ENCODE measurements at places on chromosomes 12 and 14. TPM values are rescaled to one million over a fixed set of nuclear protein-coding genes. Genes with fewer than 3 reads are reported as not detected.
A peak's percentile ranks its signal among the peaks of the same experiment; 100 is the strongest.

The NDUFA12 gene
- 283 TPM for total RNA-seq

The BICDL1 gene
- not detected for total RNA-seq

The RNASE8 gene
- not detected for total RNA-seq

The GLS2 gene
- total RNA-seq = not detected

The RNF41 gene
- 28.5 TPM for total RNA-seq

The ETFBKMT gene
- 0.53 TPM for total RNA-seq

The ANKRD33 gene
- total RNA-seq = not detected

The ADCY4 gene
- not detected for total RNA-seq

The A2ML1 gene
- not detected for total RNA-seq

The TEX22 gene
- total RNA-seq = 0.11 TPM

The RASSF3 gene
- 10.7 TPM for total RNA-seq

The CACNA2D4 gene
- total RNA-seq = not detected

The CLBA1 gene
- 3.8 TPM for total RNA-seq

The NXPH4 gene
- 0.13 TPM for total RNA-seq

DNA sequence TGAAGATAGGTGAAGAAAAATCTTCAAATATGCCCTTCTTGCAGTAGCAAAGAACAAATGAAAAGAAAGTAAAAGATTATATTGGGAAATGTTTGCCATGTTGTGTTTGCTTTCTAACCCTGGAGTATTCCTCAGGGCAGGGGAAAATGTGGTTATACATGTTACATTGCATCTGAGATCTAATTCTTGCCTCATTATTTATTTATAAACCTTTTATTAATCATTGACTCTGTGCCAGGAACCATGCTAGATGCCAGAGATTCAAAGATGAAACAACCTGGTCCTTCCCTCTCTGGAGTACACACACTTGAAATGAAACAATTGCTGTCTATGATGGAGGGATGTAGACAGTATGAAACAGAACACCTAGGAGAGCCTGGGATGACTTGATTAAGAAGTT lies 128.1 kb upstream of the HMGA2 start:
- DNase-seq = no peak
- peaks cover 8% of the 10 kb centered on the region for H3K4me1 ChIP-seq
- no peak overlapping the region for H3K4me3 ChIP-seq
- H3K36me3 ChIP-seq = no peaks in the 10 kb centered on the region

DNA sequence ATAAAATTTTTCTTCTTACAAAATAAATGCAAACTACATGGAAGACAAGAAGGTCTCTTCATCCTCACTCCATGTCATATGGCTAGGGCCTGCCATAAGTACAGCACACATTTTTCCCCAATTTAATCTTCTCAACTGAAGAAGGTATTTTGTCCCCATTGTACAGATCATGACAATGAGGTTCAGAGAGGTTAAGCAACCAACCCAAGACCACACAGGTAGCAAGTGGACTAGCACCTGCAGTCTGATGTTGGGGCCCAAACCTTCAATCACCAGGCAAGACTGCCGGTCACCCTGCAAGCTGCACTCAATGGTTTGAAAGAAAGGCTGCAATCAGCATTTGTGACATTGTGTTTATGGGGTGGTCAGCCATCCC lies 6.5 kb upstream of the MEG3 start:
- no peak for DNase-seq
- no peak overlapping the region for H3K27ac ChIP-seq
- H3K4me1 ChIP-seq = peaks cover 23% of the 10 kb centered on the region
- H3K4me3 ChIP-seq = no peak overlapping the region
- no peaks in the 10 kb centered on the region for H3K36me3 ChIP-seq

GRCh38 chr12:21766403-21766802 lies 8.1 kb downstream of the KCNJ8 start:
- no peaks in the 10 kb centered on the region for H3K36me3 ChIP-seq
- H3K27me3 ChIP-seq = no peaks in the 10 kb centered on the region
- no peak overlapping the region for H3K27ac ChIP-seq
- no peak for DNase-seq
- no peaks in the 10 kb centered on the region for H3K4me1 ChIP-seq

- peak; percentile 92 for DNase-seq
- peak within 1 kb of the TSS; percentile 90 for H3K27ac ChIP-seq
- 0 out of 2 replicates have a peak, but pooled peaks cover 4% of the 10 kb centered on the region for H3K4me1 ChIP-seq
- no peaks in the 10 kb centered on the region for H3K27me3 ChIP-seq
- peak within 1 kb of the TSS; percentile 40 for H3K4me3 ChIP-seq
These were observed at the start of gene CLEC2B for GRCh38 chr12:9869307-9870161. Gene CLEC2B (minus strand): TSS chr12:9869354.

DNA sequence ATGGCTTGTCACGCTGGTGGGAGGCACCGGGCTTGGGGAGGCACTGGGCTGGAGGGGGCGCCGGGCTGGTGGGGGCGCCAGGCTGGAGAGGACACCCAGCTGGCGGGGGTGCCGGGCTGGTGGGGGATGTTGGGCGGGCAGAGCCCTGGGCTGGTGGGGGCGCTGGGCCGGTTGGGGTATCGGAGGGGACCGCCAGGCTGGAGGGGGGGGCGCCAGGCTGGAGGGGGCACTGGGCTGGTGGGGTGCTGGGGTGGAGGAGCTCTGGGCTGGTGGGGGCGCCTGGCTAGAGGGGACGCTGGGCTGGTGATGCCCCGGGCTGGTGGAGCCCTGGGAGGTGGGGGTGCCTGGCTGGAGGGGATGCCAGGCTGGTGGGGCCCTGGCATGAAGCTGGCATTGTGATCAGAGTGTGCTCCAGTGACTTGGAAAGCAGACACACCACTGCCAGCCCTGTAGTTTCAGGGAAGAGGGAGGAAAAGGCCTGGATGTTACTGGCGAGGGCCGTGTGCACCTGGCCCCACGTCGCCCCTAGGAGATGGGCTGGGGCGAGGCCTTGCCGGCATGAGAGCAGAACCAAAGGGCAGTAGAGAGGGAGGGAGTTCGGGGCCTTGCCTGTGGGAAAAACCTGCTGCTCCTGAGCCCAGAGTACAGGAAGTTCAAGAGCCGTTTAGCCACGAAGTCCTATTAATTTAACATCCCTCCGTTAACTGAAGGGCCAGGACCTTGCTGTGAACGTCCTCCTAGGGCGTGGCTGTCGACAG lies 13.1 kb downstream of the TEDC1 start:
- no peaks in the 10 kb centered on the region for H3K4me1 ChIP-seq
- DNase-seq = no peak
- no peak overlapping the region for H3K27ac ChIP-seq
- H3K36me3 ChIP-seq = no peaks in the 10 kb centered on the region
- no peak overlapping the region for H3K4me3 ChIP-seq

DNA sequence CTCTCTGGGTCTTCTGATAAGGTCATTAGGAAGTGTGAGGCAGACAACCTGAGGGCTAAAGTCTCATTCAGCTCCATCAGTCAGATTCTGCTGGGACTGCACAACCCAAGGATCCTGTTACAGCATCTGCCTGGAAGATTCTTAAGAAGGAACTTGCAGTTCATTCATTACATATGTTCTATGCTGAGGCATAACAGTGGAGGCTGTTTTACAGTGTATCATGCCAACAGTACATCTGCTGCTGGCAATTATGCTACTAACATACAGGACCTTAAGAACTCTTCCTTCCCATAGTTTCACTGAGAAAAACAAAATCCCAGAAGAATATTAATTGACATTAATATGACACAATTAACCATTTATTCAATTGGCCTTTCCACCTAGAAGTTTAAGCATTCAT lies 968.6 kb downstream of the DIO2 start:
- no peak overlapping the region for H3K4me3 ChIP-seq
- no peak overlapping the region for H3K27ac ChIP-seq
- H3K27me3 ChIP-seq = no peaks in the 10 kb centered on the region

GRCh38 chr14:61756135-61756534 lies 6.1 kb upstream of the SNAPC1 start:
- H3K27me3 ChIP-seq = no peaks in the 10 kb centered on the region
- H3K4me3 ChIP-seq = no peak overlapping the region
- H3K4me1 ChIP-seq = peaks cover 37% of the 10 kb centered on the region
- peaks cover 21% of the 10 kb centered on the region for H3K36me3 ChIP-seq
- DNase-seq = no peak

DNA sequence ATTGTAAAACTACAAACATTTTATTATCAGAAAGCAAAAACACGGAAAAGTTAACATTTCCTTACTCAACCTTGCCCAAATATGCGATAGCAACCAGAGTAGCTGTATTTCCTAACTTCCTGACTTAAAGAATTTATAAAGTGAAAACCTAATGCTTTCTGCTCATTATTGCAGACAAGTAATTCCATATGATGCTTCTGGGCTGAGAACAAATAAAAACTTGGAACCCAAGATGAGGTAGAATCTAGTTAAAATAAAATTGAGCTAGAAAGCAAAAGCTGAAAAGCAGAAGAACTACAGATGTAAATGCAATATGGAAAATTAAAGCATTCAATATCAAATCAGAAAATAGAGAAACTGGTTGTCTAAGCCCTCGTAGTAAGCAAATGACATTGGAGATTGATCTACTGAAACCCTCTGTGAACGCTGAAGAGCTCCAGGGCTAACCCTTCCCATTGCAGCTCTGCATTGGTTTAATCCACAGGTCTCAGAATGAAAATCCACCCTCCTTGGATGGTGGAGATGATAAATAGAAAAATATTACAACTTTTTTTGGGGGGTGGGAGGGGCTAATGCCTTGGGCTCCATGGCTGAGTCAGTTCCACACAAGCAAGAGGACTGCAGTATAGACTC lies 40.7 kb downstream of the CORO1C start:
- H3K36me3 ChIP-seq = peaks cover 24% of the 10 kb centered on the region
- H3K27ac ChIP-seq = peak overlapping the region; percentile 83
- no peaks in the 10 kb centered on the region for H3K27me3 ChIP-seq
- no peak overlapping the region for H3K4me3 ChIP-seq

GRCh38 chr14:66137081-66137480 lies 349.1 kb upstream of the CCDC196 start:
- no peak overlapping the region for H3K27ac ChIP-seq
- DNase-seq = no peak
- no peaks in the 10 kb centered on the region for H3K4me1 ChIP-seq
- H3K27me3 ChIP-seq = no peaks in the 10 kb centered on the region

DNA sequence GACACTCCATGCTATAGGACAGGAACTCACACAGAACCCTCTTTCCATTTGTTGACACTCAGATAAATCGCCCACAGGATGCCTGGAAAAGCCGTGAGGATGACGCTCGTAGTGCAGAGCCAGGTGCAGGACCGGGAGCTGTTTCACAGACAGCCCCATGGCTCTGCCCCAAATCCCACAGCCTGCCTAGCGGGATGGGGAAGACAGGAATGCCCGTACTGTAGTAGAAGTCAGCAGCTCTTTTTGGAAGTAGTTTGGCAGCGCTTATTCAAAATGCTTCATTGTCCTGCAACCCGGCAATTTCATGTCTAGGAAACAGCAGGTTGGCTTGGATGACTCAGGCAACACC lies 41.6 kb downstream of the JAG2 start:
- H3K27me3 ChIP-seq = peaks cover 34% of the 10 kb centered on the region
- peak; percentile 16 for DNase-seq
- H3K4me3 ChIP-seq = no peak overlapping the region
- no peaks in the 10 kb centered on the region for H3K36me3 ChIP-seq
- no peaks in the 10 kb centered on the region for H3K4me1 ChIP-seq

GRCh38 chr14:105761842-105762241 lies 235.5 kb downstream of the TMEM121 start:
- H3K27me3 ChIP-seq = no peaks in the 10 kb centered on the region
- no peaks in the 10 kb centered on the region for H3K36me3 ChIP-seq
- no peaks in the 10 kb centered on the region for H3K4me1 ChIP-seq

DNA sequence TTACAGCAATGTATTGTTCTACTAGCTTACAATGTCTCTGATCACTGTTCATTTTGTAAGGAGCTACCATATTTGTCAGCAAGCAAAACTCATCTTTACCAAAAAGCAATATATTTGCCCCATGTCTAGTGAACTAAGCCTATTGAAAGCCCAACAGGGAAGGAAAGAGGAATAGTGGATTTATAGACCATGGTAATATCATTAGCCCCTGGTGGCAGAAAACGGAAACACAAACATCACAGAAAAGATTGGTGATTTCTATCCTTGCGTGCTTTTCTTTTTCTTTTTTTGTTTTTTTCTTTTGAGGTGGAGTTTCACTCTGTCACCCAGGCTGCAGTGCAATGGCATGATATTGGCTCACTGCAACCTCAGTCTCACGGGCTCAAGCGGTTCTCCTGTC lies 1562.4 kb upstream of the TMEM132C start:
- no peaks in the 10 kb centered on the region for H3K36me3 ChIP-seq
- H3K27me3 ChIP-seq = no peaks in the 10 kb centered on the region
- H3K4me3 ChIP-seq = no peak overlapping the region
- no peaks in the 10 kb centered on the region for H3K4me1 ChIP-seq
- DNase-seq = no peak

DNA sequence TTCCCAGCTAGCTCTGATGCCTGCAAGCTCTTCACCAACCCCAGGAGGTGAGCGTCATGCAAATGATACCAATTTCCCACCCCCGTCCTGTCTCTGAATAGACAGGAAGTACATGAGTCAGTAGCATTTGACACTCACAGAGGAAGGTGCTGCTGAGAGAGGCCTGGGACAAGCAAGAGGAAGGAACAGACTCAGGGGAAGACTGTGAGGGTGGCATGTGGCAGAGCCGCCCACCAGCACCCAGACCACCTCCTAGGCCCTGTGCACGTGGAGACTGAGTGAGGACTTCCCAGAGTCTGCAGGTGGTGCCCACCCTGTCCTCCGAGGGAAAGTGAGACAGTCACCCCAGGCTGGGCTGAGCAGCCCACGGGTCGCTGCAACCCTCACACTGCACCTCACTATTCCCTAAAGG lies 199.5 kb upstream of the SFSWAP start:
- H3K36me3 ChIP-seq = no peaks in the 10 kb centered on the region
- H3K27ac ChIP-seq = no peak overlapping the region
- H3K4me1 ChIP-seq = no peaks in the 10 kb centered on the region
- no peaks in the 10 kb centered on the region for H3K27me3 ChIP-seq
- DNase-seq = no peak

- DNase-seq = no peak
- no peaks in the 10 kb centered on the region for H3K36me3 ChIP-seq
- no peaks in the 10 kb centered on the region for H3K27me3 ChIP-seq
- H3K27ac ChIP-seq = no peak overlapping the region
- H3K4me1 ChIP-seq = no peaks in the 10 kb centered on the region
These were observed 728.5 kb downstream of the FSCB start for GRCh38 chr14:43778570-43778936.

GRCh38 chr12:19978193-19978592 lies 390.1 kb upstream of the PDE3A start:
- H3K4me3 ChIP-seq = no peak overlapping the region
- H3K36me3 ChIP-seq = no peaks in the 10 kb centered on the region
- H3K27me3 ChIP-seq = no peaks in the 10 kb centered on the region

- H3K27me3 ChIP-seq = no peaks in the 10 kb centered on the region
- no peak overlapping the region for H3K27ac ChIP-seq
- no peak for DNase-seq
- no peaks in the 10 kb centered on the region for H3K36me3 ChIP-seq
These were observed 205.8 kb upstream of the SLC38A2 start for GRCh38 chr12:46578190-46578982.

GRCh38 chr12:89477633-89478279 lies 46.8 kb downstream of the GALNT4 start:
- no peaks in the 10 kb centered on the region for H3K36me3 ChIP-seq
- H3K27ac ChIP-seq = no peak overlapping the region

GRCh38 chr12:75476071-75476470 lies 4.5 kb upstream of the GLIPR1 start:
- no peaks in the 10 kb centered on the region for H3K27me3 ChIP-seq
- no peaks in the 10 kb centered on the region for H3K36me3 ChIP-seq
- H3K4me3 ChIP-seq = no peak overlapping the region
- H3K27ac ChIP-seq = no peak overlapping the region
- H3K4me1 ChIP-seq = peaks cover 10% of the 10 kb centered on the region

- DNase-seq = no peak
- no peak overlapping the region for H3K27ac ChIP-seq
- no peaks in the 10 kb centered on the region for H3K36me3 ChIP-seq
- H3K4me3 ChIP-seq = no peak overlapping the region
- H3K27me3 ChIP-seq = no peaks in the 10 kb centered on the region
- H3K4me1 ChIP-seq = no peaks in the 10 kb centered on the region
These were observed 57.6 kb upstream of the BEGAIN start for GRCh38 chr14:100644784-100645183.

GRCh38 chr12:66596199-66596598 lies 82.7 kb downstream of the GRIP1 start:
- no peak overlapping the region for H3K27ac ChIP-seq
- peaks cover 6% of the 10 kb centered on the region for H3K27me3 ChIP-seq
- no peaks in the 10 kb centered on the region for H3K36me3 ChIP-seq
- no peak overlapping the region for H3K4me3 ChIP-seq
